T-cell (primary cell): ENCODE measurements at places on chromosomes 13 and 19.

- DNase-seq, result no peak
Observed at GRCh38 chr19:29120466-29120865, 92.5 kb downstream of the UQCRFS1 start.

GRCh38 chr19:41755328-41755913 is at the start of gene CEACAM6:
TSS of gene CEACAM6 (plus strand) at chr19:41755530. CDS start at chr19:41755639, 109 bp downstream.
- DNase-seq, result no peak

DNA sequence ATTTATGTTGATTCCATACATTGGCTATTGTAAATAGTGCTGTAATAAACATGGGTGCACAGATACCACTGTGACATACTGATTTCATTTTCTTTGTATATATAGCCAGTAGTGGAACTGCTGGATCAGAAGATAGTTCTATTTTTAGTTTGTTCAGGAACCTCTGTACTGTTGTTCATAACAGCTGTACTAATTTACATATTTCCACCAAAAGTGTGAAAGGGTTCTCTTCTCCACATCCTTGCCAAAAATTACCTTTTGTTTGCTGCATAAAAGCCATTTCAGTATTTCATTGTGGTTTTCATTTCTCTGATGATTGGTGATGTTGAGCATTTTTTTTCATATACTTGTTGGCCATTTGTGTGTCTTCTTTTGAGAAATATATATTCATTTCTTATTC is 1962.1 kb downstream of the PCDH9 start:
- no peak for DNase-seq

DNA sequence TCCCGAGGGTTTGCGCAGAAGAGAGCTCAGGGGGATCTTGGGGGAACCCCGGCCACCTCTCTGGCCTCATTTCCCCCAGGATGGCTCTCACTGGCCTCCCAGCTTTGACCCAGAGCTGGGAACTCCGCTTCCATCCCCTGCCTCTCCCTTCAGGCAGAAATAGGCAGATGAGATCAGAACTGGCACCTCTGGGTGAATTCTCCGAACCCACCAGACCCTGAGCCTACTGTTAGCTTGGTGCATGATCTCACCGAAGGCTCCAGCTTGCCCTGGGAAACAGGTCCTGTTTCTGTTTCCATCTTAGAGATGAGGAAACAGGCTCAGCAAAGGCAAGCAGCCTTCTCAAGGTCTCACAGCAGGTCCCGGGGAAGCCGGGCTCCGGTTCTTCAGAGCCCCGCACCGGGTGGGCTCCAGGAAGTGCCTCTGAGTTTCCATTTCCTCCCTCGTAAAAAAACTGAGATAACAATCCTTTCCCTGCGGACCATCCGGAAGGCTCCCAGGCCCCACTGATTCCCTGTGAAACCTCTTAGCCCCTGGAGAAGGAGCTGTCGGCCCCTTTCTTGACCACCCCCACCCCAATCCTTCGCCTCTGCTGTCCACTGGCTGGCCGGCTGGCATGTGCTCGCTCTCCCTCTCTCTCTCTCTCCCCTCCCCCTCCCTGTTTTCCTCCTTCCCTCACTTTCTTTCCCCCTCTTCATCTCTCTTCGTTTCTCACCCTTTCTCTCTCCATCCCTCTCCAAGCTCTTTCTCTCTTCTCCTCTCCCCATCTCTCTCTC is 2.1 kb downstream of the NECTIN2 start:
- DNase-seq, result peak; percentile 28

DNA sequence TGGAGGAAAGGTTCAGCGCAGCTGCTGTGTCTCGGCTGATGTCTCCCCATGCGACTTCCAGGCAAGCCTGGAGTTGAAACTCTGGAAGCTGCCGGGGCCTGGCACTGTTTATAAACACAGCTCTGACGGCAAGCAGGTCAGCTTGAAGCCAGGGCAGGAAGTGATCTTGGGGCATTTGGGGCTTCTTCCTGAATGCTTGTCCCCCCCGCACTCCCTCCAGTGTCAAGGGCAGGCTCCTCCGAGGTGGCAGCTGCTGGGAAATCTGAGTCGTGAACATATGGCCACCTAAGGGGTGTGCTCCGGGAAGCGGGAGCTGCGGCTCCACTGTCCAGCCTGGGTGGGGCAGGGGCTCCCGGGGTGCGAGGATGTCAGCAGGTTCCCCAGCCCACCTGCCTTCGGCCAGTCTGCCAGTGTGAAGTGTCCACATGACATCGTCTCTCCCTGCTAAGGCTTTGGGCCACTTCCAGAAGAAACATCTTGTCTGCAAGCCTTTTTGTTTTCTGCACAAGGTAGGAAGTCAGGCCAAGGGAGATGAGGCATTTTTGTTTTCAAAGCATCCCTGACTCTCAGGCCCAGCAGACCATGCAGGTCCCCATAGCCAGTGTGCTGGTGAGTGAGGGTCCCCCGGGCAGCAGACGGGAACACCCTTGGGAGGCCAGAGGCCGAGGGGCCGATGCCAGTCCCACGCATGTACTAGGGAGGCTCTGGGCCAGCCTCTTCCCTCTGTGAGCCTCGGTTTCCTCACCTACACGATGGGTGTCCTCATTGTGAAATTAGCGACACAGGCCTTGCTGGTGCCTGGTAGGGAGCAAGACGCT is 2.7 kb downstream of the PIAS4 start:
- no peak for DNase-seq

- no peak for DNase-seq
Observed at GRCh38 chr19:6458695-6459261, 814 bp downstream of the SLC25A23 start.

DNA sequence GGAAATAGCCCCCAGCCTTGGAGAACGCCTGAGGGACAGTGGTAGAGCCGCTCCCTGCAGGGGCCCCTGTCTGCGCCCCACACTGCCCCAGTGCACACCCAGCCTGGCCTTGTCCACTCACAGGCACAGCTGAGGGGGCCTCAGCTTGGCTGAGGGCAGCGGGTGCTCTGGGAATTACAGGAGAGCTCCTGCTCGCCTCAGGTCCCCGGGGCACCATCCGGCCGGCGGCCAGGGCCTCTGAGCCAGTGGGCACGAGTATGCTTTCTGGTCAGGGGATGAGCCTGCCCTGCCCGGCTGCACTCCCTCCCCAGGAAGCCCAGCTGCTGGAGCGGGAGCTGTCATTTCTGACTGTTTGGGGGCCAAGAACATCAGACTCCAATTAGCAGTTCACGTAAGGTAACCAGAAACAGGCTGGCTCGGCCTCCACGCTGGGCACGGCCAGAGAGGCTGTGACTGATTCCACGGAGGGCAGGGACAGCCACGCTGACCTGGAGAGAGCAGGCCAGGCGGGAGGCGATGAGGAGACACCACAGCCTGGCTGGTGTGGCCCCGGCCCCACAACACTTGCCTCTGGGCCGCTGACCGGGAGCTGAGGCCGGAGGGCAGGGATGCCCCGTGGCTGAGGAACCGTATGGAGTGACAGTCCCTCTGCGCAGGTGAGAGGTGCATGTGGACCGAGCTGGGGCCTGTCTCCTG is 15.4 kb downstream of the CEBPG start:
- no peak for DNase-seq

DNA sequence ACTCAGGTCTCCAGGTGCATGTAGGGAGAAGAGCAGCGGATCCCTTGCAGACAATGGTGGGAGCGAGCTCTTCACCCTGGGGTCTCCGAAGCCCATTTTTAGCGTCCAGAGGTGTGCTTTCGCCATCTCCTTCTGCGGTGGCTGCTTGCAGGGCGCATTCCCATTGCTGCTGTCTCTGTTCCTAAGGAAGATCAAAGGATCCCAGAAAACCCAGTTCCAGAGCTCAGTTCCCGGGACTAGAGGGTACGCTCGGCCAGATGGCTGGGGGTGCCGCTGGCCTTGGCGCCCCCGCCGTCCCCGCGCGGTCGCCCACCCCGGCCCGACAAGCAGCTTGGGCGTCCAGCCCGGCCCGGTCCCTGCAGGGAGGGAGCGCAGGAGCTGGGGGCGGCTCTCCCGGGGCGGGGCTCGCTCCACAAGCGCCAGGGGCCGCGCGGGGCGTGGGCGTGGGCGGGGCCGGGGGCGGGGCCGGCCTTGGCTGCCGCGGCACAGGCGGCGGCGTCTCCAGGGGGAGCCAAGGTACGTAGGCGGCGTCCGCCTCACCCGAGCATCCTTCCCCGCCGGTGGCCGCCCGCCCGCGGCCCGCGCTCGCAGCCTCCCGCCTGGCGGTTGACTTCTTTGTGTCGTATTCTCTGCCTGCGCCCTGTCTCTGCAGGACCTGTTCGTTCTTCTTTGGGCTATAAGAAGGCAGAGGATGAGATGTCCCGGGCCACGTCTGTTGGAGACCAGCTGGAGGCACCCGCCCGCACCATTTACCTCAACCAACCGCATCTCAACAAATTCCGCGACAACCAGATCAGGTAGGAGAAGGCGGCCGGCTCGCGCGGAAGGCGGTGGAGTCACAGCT is 96.8 kb downstream of the ATP8A2 start:
- no peak for DNase-seq

DNA sequence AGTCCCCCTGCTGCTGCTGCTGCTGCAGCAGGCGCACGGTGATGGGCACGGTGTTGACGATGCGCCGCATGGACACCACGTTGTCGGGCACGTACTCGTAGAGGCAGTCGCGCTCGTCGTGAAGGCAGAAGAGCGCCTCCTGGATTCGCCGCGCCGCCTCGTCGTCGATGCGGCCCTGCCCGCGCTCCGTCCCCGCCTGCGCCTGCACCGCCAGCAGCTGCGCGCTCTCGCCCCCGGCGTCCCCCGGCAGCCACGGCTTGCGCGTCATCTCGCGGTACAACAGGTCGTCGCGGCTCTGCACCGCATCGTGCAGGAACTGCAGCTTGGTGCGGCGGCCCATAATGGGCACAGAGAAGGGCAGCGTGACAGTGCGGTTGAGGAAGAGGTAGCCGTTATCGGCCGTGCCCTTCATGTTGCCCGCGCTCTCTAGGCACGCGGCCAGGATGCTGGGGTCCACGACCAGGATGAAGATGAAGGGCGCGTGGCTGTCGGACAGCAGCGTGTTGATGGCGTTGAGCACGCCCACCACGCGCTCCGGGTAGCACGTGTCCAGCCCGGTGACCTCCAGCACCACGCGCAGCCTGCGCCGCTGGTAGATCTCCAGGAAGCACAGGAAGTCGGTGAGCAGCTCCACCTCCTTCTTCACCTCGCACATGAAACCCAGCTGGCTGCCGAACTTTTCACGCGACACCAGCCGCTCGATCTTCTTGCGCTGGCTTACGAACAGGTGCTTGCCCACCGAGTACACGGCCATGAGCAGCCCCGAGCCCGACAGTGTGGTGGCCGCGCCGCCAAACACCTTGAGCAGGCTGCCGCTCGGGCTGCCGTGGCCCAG is 8.1 kb downstream of the NKPD1 start:
- peak; percentile 42 for DNase-seq

- DNase-seq, result no peak
Observed at GRCh38 chr13:83568019-83568418, 314.3 kb downstream of the SLITRK1 start.

DNA sequence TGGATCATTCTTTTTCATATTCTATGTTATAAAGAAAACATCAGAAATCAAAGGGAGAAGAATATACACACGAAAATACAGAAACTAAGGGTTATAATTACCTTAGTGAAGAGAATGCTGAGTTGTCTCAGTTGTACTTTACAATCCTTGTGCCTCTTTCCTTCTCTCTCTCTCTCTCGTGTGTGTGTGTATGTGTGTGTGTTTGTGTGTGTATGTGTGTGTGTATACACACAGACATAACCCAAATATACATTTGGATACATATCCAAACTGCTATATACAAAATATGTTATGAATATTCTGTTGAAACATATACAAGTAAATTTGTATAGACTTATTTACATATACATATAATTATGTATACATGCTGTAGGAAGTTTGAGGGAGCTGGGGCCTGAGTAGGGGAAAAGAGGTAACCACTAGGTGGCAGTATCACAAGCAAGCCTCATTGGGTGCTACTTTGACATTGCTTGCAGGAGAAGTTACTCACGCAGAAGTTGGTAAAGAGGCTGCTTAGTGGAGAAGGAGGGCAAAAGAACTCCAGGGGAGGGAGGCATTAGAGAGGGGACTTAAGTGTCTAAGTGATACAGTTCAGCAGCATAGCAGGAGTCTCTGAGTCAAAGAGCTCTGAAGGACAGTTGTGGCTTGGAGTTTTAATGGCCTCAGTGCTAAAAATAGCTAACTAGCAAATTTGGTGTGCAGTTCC is 465.1 kb upstream of the PCDH20 start:
- no peak for DNase-seq

- no peak for DNase-seq
Observed at GRCh38 chr13:21529146-21529893, 70.2 kb upstream of the ZDHHC20 start.

GRCh38 chr19:13087295-13087694 is 15.4 kb downstream of the LYL1 start:
- DNase-seq, result no peak

- DNase-seq, result no peak
Observed at GRCh38 chr13:47846886-47847285, 154.2 kb downstream of the SUCLA2 start.

GRCh38 chr13:105595471-105595870 is 940.0 kb downstream of the EFNB2 start:
- no peak for DNase-seq

GRCh38 chr13:48590141-48590901 is 57.4 kb upstream of the RCBTB2 start:
- DNase-seq, result no peak

GRCh38 chr13:84607261-84608013 is 725.2 kb upstream of the SLITRK1 start:
- DNase-seq, result no peak

DNA sequence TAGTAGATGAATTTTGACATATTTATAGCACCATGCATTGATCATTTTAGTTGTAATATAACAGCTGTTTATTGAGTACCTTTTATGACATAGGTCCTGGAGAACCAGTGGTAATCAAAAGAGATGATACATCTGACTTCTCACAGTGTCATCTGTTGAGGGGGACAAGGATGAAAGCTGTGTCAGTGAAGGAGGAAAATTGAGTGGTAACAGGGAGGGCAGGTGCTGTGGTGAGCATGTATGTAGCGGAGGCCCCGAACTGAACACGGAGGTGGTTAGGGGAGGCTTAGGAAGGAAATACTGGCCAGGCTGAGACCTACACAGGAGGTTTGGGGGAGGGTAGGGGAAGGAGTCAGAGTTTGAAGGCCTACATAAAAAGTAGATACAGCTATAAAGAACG is 199.7 kb downstream of the GGACT start:
- DNase-seq, result no peak

DNA sequence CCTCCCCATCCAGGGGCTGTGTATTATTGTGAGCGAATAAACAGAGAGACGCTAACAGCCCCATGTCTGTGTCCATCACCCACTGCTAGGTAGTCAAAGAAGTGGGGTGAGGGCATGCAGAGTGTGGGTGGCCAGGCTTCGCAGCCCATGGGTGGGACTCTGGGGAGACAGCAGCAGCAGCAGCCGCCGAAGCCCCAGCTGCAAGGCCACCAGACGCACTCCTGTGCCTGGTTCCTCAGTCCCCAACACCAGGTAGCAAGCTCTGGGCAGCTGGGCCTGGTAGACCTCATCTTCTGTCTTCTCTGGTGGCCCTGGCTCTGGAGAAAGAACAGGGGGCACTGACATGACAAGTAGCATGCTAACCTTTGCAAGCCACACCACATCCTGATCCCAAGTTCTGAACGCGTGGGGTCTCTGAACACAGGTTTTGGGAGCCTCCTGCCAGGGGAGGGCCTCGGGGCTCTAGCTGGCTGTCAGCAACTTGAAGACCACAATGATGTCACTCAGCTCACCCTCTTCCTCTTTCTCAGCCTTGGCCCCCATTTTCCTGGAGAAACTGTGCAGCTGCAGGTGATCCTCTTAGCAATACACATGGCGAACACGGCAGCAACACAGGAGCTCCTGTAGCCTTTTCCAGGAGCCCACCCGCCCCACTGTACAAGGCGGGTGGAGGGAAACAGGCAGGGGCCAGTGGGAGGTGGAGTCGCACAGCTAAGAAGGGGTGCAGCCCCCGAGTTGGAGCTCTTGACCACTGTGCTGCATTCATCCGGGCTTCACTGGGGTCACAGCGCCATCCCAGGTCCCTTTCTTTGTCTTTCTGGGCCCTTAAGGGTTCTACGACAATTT is 5.8 kb downstream of the FUZ start:
- no peak for DNase-seq

GRCh38 chr13:26425443-26426358 is 131.8 kb upstream of the WASF3 start:
- no peak for DNase-seq
